ENCODE measurements at places on chromosomes 6 and 20. TPM values are rescaled to one million over a fixed set of nuclear protein-coding genes. Genes with fewer than 3 reads are reported as not detected.

DNA sequence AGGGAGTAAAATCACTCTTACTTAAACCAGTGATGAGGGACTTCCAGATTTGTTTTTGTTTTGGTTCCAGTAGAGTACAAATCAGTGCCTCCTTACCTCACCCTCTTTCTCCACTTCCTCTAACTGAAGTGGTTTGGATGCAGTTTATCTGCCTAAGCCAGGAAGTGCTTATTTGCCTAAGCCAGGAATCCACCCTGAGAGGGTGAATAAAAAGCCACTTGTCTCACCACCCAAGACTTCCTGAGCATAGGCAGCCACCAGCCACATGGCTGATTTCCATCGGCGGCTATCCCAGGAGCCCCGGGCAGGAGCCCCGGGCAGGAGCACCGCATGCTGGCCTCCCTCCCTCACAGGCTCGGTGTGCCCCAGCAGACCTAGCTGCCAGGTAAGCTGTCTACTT lies 12.0 kb downstream of the LRP11 start:
- no peaks in the 10 kb centered on the region for H3K36me3 ChIP-seq
- peaks cover 46% of the 10 kb centered on the region for H3K4me1 ChIP-seq
- no peaks in the 10 kb centered on the region for H3K27me3 ChIP-seq
- peak; percentile 76 for DNase-seq

- no peak overlapping the region for H3K4me3 ChIP-seq
- peaks cover 5% of the 10 kb centered on the region for H3K4me1 ChIP-seq
- no peak overlapping the region for H3K27ac ChIP-seq
- no peaks in the 10 kb centered on the region for H3K36me3 ChIP-seq
Measured at GRCh38 chr6:80366714-80367113, 260.2 kb downstream of the BCKDHB start.

DNA sequence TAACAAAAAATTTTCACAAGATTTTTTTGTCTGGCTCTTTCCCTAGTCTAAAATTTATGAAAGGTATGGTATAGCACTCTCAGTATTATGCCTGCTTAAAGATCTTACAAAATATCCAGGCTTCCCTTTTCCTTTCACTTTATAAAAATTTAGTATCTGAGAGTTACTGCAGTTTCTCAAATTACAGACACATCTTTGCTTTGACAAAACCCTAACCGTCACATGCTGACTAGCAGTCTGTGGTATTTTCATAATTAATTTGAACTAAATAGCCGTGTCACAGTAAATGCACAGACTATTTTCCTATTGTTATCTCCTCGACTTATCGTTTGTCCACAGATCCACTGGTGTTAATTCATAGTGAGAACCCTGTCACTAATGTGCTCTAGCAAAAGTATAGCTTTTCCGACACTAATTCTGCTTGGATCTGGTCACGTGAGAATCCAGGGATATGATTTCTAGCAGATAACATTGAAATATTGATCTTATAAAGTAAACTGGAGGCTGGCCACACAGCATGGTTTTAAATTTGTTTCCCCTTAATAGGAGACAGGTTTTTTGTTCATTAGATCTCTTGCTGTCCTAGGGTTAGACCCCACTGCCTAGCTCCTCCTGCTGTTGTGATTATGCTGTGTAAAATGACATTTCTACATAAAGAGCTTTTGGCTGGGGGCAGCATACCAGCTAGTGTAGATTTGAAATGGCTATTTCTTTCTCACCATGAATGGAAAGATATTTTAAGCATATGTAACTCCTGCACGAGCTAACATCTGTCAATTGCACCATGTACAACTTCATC lies 340.6 kb upstream of the SASH1 start:
- no peaks in the 10 kb centered on the region for H3K4me1 ChIP-seq
- no peak overlapping the region for H3K27ac ChIP-seq
- no peaks in the 10 kb centered on the region for H3K36me3 ChIP-seq
- no peak for DNase-seq

Gene TGM3
- not detected for total RNA-seq

- H3K27ac ChIP-seq, result no peak overlapping the region
- H3K4me3 ChIP-seq, result no peak overlapping the region
- DNase-seq, result no peak
- no peaks in the 10 kb centered on the region for H3K36me3 ChIP-seq
Measured at GRCh38 chr6:156928972-156929371, 151.8 kb downstream of the ARID1B start.
